ENCODE measurements at places on chromosomes 12 and 14.

GRCh38 chr12:67546746-67547145 is 101.8 kb upstream of the DYRK2 start:
- DNase-seq: no peak

GRCh38 chr12:122992386-122992785 is 11.9 kb downstream of the ARL6IP4 start:
- DNase-seq: no peak

GRCh38 chr12:53306826-53307225 is 7.3 kb downstream of the MYG1 start:
- DNase-seq: no peak

DNA sequence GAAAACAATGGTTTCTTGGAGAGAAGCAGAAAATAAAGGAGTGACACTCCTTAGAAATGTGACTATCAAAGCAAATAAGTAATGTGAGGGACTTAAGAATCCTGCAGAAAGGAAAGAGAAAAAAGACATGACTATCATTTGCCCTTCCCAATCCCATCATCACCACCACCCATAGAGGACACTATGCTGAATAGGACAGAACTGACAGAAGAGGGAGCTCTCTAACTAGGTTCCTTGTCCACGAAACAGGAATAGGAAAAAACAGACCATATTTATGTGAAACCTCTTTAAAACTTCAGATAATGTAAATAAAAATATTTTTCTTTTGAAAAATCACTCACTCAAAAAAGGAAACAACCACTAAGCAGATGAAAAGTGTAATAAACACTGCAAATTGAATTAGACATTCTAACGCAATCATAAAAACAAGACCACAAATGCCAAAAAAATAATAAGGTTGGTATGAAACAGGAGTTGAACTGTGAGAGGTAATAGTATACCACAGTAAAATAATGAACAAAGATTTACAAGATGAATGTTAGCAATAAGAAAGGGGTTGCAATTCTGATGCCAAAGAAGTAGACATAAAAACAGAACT is 24.1 kb downstream of the KLRD1 start:
- DNase-seq: peak; percentile 41
